ENCODE measurements at places on chromosomes 3 and 15.

DNA sequence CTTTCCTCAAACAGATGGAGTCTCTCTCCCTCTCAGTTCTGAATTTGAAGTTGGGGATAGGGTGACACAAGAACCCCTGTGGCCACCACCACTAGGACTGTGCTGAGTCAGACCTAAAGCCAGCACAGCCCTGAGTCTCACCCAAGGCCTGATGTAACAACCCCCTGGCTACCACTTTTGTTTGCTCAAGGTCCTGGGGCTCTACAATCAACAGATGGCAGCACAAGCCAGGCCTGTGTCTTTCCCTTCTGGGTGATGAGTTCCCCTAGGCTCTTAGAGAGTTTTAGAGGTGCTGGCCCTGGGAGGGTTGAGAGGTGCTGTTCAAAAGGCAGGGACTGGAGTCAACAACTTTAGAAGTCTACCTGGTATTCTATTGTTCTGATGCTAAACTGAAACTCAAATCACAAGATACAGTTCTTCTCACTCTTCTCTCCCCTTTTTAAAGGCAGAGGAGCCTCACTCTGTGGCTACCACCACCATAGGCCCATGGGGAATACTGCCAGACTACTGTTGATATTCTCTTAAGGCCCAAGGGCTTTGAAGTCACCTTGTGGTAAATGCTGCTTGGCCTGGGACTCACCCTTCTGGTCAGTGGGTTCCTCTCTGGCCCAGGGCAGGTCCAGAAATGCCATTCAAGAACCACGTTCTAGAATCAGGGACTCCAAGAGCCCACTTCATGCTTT is 6.5 kb downstream of the OR5K4 start:
- DNase-seq, result peak; percentile 46

DNA sequence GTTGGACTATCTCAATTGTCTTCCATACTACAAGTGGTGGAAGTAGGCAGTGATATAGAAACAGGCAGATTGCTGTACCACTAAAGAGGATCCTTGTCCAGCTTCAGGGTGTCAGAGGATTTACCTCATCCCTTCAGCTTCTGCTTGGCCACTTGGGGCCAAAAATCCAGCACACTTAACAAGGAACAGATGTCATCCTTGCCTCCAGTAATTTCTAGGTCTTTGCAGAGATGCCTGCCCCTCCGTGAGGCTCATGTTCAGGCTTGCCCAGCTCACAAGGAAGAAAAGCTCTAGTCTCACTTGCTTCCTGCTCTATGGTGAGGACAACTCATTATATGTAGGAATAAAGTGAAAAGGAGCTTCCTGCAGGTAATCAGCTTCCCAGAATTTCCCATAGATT is 510.3 kb downstream of the EPHA3 start:
- no peak for DNase-seq

DNA sequence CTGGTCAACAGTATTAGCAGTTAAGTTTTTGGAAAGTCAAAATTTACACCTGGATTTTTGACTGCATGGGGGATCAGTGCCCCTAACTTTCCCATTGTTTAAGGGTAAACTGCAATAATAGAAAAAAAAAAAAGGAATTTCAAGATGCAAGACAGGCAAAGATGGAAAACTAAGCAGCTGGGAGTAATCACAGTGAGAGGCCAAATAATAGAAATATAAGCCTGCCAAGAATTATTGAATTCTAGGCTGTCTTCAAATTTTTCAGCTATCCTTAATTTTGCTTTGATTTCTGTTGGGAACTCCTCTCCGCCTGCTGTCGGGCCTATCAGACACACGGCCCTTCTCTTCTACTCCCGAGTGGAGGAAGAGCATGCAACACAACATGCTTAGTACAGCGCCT is 215.5 kb upstream of the LMCD1 start:
- DNase-seq, result no peak

DNA sequence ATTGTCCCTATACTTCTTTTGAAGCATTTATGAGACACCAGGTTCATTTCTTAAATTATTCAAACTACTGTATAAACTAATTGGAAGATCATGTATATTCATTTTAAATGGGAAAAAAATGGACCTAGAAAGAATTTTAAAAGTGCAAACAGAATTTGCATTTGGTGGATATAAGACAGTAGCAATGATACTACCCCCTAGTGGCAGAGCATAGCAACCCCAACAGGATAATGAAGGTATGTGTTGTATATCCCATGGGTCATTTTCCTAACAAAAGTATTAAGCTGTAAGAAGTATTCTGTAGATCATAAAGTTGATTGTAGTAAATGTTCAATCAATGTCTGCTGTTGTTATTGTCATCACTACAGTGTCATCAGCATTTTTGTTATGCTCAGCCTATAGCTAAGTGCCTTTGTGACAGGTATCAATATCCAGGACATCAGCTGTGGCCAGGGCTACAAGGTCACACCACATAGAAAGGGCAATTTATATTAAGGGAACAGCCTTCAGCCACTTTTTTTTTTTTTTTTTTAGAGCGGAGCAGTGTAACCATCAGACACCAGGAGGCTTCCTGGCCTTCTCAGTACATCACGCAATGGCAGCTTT is 175.8 kb downstream of the FOXB1 start:
- peak; percentile 66 for DNase-seq

GRCh38 chr15:31270767-31271166 is 55.9 kb upstream of the KLF13 start:
- no peak for DNase-seq

GRCh38 chr15:88046576-88047129 is 209.9 kb downstream of the NTRK3 start:
- DNase-seq, result no peak

DNA sequence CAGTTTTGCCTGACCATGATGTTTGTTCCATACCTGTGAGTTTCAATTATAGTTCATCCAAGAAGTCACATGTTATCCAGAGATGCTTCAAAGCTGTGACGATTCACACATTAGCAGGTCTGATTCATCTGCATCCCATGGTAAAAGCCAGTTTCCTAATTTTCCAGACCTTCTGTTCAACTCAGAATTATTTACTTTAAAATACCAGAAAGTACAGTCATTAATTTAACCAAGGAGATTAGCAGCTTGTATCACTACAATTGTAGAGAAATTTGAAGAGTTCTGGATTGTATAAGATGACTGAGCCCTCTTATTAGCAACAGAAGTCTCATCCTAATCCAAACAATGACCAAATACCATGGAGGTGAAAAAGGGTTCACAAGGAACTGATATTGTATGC is 76.1 kb upstream of the THBS1 start:
- no peak for DNase-seq

GRCh38 chr3:9301798-9302197 is 52.4 kb upstream of the SRGAP3 start:
- no peak for DNase-seq

DNA sequence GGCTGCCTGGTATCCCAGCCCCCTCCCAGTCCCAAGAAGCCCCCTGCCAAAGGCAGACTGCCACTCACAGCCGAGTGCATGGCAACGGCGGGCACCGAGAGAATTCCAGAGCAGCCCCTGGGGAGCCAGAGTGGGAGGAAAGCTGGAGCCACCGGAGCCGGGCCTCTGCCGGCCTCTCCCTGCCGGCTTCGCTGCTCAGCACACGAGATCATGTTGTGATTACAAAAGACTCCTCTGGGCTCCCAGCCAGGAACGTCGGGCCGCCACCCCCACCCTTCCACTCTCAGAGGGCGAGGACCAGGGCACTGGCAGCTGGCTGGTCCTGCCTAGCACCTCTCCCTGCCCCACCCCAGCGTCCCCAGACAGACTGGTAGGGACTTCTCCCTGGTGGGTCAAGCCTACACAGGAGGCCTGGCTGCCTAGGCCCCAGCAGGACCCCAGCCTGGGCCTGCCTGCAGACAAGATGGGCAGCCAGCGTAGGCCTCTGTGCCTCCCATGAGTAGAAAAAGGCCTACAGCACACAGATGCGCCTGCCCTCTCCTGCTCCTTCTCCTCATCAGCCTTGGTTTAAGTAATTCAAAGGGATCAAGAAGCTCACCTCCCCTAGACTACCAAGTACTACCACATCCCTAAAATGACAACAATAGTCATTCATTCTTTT is at the start of gene CCDC9B:
CCDC9B (minus strand) TSS at position 200 of the 661 bp plus-strand sequence; CDS start at position 80, 120 bp downstream.
- peak; percentile 88 for DNase-seq

DNA sequence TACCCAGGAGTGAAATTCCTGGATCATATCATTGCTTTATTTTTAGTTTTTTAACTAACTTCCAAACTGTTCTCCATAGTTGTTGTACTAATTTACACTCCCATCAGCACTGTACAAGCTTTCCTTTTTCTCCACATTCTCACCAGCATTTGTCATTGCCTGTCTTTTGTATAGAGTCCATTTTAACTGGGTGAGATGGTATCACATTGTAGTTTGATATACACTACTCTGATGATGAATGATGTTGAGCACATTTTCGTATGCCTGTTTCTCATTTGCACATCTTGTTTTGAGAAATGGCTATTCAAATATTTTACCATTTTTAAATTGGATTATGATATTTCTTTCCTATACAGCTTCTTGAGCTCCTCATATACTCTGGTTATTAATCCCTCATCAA is 1586.6 kb downstream of the SI start:
- no peak for DNase-seq

DNA sequence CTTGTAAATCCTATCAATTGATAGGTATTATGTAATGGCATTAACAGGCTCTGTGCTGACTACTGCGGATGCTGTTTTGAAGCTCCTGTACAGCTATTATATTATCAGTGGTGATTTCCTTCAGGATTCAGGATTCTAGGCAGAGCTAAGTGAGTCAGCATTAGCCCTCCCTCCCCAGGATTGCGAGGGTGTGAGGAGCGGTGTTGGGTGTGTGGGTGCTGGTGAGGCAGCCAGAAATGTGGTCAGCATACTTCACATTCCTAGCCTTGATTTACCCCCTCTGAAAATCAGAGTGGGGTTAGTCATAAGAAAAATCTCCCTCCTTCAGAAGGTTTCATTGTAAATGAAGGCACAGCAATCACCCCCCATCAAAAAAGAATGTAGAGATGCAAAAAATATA is 72.5 kb downstream of the SNTN start:
- DNase-seq, result no peak

- peak; percentile 87 for DNase-seq
Measured at GRCh38 chr3:133472242-133472641, 72.4 kb downstream of the BFSP2 start.

GRCh38 chr3:141552440-141552991 is 65.7 kb downstream of the RASA2 start:
- no peak for DNase-seq

DNA sequence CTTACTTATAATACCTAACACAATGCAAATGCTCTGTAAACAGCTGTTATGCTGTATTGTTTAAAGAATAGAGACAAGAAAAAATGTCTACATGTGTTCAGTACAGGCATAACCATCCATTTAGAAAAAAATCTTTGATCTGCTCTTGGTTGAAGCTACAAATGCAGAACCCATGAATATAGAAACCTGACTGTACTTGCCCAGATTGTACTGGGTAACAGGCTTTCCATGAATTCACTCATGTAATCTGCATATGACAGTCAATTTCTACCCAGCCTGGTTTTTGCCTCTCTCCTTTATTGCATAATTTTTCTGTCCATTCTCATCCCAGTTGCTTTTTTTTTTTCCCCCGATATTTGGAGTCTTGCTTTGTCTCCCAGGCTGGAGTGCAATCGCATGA is 62.6 kb upstream of the ETV5 start:
- DNase-seq, result no peak

- no peak for DNase-seq
Measured at GRCh38 chr3:128606094-128606493, 44.5 kb downstream of the RPN1 start.

Data from DMS53 (cell line).